ENCODE measurements at places on chromosomes 7 and 10.

DNA sequence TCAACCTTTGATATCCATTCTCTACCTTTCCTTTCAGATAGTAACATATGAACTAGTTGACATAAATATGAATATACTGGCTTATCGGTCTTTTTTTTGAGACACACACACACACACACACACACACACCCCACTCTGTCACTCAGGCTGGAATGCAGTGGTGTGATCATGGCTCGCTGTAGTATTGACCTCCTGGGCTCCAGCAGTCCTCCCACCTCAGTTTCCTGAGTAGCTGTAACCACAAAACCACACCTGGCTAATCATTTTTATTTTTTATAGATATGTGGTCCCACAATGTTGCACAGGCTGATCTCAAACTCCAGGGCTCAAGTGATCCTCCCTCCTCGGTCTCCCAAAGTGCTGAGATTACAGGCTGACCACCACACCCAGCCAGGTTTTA, 14.2 kb upstream of the NT5C3A start:
- DNase-seq = no peak

DNA sequence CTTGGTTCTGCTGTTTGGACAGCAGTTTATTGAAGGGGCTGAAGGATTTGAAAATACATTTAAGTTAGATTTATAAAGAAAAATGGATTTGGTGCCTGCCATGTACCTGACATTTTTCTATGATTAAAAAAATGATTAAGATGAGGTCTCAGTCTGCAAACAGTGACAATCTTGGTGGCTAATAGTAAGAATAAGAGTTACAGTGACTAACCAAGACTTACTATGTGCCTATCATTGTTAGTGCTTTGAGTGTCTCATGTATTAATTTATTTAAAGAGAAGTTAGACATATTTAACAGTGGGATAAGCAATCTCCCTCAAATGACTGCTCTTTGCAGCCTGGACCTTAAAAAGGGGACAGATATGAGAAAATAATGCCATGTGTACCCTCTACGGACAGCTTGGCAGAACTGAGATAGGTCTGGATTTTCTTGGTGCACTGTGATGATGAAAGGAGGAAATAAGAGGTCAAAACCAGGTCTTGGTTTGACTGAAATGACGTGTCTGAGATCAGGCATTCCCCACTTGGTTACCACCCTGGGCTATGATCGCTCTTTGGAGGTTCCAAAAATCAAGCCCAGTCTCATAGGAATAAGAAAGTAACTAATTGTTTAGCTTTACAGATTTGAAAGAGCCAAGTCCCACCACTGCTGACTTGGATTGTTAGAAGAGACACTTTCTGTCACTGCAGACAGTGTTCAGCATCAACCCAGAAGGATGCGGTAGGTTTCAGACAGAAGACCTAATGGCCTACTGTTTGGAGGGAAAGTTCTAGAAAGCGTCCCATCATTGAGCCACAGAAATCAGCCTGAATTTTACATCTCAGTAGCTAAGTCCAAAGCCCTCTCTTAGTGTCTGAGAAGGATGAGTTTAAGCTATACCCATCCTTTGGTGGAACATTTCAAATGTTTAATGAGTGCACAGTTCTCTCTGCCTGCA, 2.1 kb downstream of the CASP7 start:
- DNase-seq = no peak

GRCh38 chr7:148697256-148698006, 1.3 kb upstream of the CUL1 start:
- DNase-seq = peak; percentile 64

DNA sequence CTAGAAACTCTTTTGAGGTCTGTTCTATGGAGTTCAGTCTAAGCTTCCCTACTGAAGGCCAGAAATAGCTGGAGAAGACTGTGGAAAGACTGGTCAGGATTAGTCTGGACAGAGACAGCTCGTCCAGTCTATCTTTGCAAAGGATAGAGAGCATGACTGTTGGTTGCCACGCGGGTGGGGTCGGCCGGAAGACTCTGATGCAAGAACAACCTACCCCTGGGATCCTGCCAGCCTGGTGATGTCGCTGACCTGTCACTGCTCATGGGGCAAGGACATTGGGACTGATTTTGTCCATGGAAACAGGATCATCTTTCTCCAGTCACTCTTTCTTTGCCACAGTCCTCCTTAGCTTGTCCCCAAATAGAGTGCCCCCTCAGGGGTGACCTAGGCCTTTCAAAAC, 337.6 kb upstream of the NPSR1 start:
- DNase-seq = peak; percentile 10

GRCh38 chr7:43584195-43584586, 1.3 kb downstream of the STK17A start:
- DNase-seq = peak; percentile 40

DNA sequence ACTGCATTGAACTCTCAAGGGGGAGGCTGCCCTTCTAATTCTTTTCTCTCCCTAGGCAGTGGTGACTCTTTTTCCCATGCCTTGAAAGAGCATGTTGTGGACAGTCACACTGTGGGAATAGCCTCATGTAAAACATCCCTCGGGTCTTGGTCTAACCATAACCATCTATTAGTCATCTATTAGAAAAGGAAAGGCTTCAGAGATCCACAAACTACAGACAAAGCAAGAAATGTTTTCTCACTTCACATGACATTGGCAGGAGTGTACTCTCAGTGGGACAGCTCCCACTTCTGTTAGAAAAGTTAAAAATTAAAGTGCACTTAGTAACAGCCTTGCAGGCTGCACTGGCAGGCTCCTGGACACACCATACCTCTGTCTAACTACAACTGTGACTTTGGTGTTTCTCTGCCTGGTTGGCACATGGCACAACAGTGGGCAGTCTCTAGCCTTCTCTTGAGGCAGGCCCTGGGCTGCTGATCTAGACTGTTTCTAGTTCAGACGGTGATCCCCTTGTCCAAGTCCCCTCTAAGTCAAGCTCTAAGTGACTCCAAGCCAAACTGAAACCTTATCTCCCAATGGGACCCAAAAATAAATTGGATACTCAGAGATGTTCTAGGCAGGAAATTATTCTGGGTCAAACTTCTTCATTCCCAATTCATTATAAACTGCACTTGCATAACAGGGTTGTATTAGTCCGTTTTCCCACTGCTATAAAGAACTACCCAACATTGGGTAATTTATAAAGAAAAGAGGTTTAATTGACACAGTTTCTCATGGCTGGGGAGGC, 57.9 kb upstream of the ITGB1 start:
- DNase-seq = peak; percentile 32

DNA sequence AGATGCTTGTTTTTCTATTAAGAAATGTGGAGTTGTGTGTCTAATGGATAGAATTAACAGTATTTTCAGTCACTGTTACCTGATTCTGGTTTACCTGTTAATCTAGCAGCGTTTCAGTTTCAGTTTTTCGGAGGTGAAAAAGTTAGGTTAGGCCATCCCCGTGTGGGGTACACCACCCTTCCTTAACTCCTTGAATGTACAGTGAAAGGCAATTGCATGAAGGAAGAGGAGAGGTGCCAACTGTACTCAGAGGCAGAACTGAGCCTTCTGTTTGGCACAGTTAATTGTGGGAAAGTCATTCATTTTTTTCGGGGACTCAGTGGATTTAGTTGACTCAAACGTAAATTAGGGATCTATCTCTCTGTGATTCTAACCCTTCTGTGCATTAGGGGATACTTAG, 35.5 kb downstream of the RPA3 start:
- no peak for DNase-seq

GRCh38 chr7:29379551-29379950, 184.1 kb upstream of the PRR15 start:
- DNase-seq = no peak

DNA sequence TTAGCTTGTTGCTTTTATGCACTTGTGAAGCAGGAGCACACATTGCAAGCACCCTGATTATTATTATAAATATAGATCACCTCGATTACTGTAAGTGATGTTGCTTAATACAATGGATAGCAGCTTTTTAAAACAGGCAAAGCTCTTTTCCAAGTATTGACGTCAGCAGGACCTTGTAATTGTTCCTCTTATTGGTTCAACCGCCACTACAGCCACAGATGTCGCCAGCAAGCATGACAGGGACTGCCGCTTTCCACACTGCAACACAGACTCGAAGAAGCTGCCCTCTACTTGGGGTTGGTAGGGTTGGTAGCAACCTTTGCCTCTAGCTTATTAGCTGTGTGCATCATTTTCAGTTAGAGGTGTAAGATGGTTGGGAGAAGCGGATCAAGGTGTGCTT, 167.6 kb downstream of the ZNF365 start:
- DNase-seq = no peak

GRCh38 chr10:60086862-60087261, 180.5 kb upstream of the CCDC6 start:
- no peak for DNase-seq

DNA sequence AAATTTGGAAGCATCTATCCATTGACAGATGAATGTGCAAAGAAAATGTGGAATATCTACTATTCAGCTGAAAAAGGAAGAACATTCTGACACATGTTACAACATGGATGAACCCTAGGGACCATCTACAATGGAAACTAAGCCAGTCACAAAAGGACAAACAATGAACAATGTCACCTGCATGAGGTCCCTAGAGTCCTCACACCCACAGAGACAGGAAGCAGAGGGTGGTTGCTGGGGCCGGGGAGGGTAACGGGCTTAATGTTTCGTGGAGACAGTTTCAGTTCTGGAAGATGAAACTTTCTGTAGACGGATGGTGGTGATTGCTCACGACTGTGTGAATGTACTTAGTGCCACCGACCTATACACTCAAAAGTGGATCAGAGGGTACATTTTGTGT, 282.9 kb downstream of the ADARB2 start:
- no peak for DNase-seq

GRCh38 chr7:54988516-54988915, 30.3 kb upstream of the EGFR start:
- DNase-seq = no peak

GRCh38 chr7:46885167-46885566, 696.7 kb downstream of the TNS3 start:
- no peak for DNase-seq

- no peak for DNase-seq
Observed at GRCh38 chr10:49642311-49642710, 28.5 kb downstream of the CHAT start.

DNA sequence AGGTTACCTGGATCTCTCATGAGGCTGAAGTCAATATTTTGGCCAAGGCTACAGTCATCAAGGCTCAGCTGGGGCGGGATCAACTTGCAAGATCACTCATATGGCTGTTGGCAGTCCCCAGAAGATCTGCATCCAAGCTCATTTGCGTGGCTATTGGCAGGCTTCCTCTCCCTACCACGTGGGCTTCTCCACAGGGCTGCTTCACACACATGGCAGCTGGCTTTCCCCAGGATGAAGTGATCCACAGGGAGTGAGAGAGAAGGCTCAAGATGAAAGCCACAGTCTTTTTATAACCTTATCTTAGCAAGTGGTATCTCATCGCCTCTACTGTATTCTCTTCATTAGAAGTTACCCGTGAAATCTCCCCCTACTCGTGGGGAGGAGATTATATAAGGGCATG, 167.4 kb downstream of the TMEM26 start:
- DNase-seq = no peak

- no peak for DNase-seq
Observed at GRCh38 chr7:78684201-78684600, 769.3 kb downstream of the MAGI2 start.

GRCh38 chr7:100538654-100539435, at the start of gene AGFG2:
AGFG2 (plus strand) TSS chr7:100539203; CDS start chr7:100539347, 144 bp downstream.
- peak; percentile 99 for DNase-seq

DNA sequence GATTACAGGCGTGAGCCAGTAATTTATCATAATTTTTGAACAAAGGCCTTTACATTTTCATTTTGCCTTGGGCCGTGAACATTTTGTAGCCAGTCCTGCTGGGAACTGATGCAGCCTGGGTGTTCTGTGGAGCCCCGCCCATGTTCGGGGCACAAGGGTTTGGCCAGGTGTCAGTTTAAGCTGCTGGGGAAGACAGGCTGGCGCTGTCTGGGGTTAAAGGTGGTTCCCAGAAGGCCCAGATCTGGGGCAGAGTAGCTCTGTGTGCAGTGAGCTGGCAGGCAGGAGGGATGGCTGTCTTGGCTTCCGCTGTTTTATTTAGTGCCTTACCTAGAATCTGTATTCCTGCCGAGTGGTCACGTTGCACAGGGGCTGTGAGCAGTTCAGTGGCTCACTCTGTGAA, 50.2 kb downstream of the DOCK1 start:
- no peak for DNase-seq

- DNase-seq = peak; percentile 5
Observed at GRCh38 chr7:45184326-45185027, 26.9 kb downstream of the RAMP3 start.

DNA sequence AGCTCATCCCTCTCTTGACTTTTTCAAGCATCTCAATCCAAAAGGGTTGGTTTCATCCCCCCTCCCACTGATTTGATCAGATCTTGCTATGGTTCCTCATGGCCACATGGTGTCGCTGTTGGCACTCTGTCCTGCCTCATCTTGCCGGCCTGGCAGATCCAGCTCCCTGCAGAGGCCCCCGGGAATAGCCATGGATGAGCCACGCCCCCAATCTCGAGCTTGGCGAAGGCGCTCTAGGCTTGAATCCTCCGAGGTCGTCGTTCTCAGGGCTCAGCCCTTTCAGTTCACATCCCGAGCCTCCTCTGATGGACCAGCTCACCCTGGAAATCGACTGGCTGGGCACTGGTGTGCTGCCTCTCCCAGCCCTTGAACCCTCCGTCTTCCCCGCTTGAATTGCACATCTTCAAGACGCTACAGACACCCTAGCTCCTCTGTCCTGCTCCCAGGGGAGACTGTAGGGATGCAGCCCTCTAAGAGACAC, 628.7 kb downstream of the TYW1 start:
- peak; percentile 92 for DNase-seq

DNA sequence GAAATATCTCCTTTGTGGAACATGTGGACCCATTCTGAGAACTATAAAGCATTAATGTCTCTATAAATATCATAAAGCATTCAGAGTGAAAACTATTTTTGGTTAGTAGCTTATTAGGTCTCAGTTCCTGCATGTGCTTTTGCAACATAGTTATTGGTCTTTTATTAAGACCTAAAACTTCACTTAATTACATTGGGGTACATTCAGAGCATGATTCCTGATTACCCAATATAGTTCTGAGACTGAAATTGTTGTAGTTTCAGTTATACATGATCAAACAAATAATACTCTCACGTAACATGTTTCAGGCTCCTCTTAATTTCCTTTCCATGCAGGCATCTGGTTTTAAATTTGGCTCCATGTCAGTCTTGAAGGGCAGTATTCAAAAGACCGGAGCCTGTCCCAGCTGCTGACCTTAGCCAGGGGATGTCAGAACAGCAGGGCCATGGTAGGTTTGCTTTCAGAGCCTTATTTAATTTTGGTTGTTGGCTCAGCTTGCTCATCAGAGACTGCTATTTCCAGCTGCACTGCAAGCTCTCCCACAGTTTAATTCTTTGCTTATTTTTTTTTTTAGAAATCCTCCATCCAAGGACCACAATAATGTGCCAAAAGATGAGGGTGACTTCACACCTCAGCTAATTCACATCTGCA, 447.8 kb upstream of the FZD8 start:
- DNase-seq = no peak

GRCh38 chr10:14692344-14693076, 82.2 kb downstream of the FAM107B start:
- DNase-seq = no peak

DNA sequence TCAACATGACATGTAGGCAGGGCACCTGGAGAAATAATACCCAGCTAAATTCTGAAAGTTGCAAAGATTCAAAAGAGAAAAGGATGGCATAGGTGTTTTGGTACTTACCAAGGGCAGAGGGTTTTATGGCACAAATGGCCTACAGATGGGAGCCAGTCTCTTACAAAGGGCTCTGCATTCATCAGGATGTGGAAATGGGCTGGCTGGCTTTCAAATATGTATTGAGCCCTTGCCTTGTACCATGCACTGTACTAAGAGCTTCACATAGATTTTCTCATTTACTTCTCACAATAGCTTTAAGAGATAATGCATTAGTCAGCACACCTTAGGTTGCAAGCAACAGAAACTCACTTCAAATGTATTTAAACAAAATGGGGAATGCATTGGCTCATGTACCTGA, 327.1 kb downstream of the BICC1 start:
- DNase-seq = no peak
